Body of pancreas (tissue), 4 donors: ENCODE measurements at places on chromosomes 1 and 21. TPM values are rescaled to one million over a fixed set of nuclear protein-coding genes. Genes with fewer than 3 reads are reported as not detected.

- peak; percentile 48 for DNase-seq
These were observed 747 bp downstream of the STX6 start for GRCh38 chr1:181021811-181022434.

GRCh38 chr1:63027176-63027575 is 243.2 kb downstream of the ATG4C start:
- no peak for DNase-seq

- DNase-seq = no peak
These were observed 79.5 kb downstream of the SDCCAG8 start for GRCh38 chr1:243335292-243335691.

- DNase-seq = no peak
These were observed 162.6 kb upstream of the USP25 start for GRCh38 chr21:15567191-15567590.

DNA sequence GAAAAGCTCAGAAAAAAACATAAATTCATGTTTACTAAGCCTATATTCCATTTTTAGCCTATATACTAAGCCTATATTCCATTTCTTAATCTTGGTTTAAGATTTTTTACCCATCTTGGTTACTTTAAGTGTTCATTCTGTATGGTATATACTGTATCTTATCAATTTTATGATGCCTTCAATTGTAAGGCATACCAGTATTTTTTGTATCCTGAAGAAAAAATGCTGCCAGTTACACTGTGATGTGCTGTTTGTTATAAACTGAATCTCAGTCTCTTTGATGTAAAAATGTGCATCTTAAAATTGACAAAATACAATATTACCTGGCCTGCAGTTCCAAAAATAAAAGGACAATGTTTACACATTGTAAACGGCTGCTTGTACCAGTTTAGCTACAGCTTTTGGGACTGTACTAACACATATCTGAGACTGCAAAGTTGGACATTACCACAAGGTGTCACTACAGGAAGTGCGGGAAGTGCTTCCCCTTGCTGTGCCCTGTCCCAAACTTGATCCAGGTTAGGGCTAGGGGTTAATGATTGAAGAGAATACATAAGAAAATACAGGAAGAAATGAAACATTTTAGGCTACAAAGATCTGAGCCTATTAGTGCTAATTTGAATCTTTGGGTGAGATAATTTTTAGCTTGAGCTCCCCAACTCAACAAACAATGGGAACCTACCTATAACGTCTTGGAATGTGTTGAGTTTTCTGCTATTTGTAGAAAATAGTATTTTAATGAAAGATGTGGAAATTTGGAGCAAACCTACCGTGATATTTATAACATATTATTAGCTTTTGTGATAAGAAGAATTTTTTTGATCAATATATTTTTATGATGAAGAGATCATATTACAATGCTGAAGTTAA is 108.9 kb downstream of the LBR start:
- DNase-seq = peak; percentile 62

- no peak for DNase-seq
These were observed 283.6 kb upstream of the USP25 start for GRCh38 chr21:15446223-15446622.

GRCh38 chr1:184176058-184176457 is 124.5 kb downstream of the TSEN15 start:
- DNase-seq = no peak

- no peak for DNase-seq
These were observed 118.6 kb downstream of the NR5A2 start for GRCh38 chr1:200146100-200146499.

GRCh38 chr1:223792046-223792445 is 53.7 kb downstream of the TP53BP2 start:
- no peak for DNase-seq

- DNase-seq = no peak
These were observed 220.5 kb downstream of the TRABD2B start for GRCh38 chr1:47776667-47777131.

DNA sequence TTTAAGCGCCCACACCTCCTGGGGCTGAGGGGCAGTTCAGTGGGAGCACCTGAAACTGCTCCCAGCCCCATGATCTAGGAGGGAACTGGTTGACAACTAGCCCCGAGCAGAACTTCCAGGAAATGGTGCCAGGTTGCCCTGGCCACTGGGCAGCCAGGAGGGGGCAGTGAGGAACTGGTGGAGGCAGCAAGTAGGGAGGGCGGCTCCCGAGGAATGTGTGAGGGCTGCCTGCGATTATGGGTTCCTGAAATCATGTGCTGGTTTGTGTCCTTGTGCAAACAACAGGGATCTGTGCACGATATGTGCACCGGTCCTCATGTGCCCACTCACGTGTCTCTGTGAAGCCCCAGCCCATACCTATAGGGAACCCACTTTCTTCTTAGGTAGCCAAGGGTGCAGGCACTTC is 9.9 kb downstream of the GPR3 start:
- DNase-seq = peak; percentile 83

- DNase-seq = no peak
These were observed 40.7 kb downstream of the HHAT start for GRCh38 chr1:210369425-210369824.

- peak; percentile 53 for DNase-seq
These were observed 1.8 kb downstream of the AGPAT3 start for GRCh38 chr21:43866659-43867331.

- no peak for DNase-seq
These were observed 26.4 kb downstream of the SORT1 start for GRCh38 chr1:109371341-109371739.

DNA sequence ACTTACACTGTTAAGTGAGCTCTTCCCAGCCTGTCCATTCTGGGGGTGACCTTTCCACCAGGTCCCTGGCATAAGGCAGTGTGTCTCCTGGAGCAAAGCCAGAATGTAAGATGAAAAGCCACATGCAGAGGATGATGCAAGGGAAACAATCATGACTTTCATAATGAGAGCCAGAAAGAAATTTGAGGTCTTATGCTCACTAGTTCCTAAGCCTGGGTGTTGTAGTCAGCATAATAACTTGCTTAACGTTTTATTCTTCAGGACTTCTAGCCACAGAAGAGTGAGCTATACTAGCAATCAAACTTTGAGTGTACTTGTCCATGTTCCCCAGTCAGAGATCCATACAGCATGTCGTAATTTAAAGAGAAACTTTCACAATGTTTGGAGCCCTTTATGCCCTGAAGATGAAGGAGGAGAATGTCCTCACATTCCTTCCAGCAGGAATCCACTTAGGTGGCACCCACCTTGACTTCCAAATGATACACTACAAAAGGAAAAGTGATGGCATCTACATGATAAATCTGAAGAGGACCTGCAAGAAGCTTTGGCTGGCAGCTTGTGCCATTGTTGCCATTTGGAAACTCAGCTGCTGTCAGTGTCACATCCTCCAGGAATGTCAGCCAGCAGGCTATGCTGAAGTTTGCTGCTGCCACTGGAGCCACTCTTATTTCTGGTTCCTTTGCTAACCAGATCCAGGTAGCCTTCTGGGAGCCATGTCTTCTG is 60.5 kb upstream of the FOXD3 start:
- DNase-seq = no peak

GRCh38 chr1:92774407-92774806 is 10.5 kb downstream of the EVI5 start:
- DNase-seq = no peak

DNA sequence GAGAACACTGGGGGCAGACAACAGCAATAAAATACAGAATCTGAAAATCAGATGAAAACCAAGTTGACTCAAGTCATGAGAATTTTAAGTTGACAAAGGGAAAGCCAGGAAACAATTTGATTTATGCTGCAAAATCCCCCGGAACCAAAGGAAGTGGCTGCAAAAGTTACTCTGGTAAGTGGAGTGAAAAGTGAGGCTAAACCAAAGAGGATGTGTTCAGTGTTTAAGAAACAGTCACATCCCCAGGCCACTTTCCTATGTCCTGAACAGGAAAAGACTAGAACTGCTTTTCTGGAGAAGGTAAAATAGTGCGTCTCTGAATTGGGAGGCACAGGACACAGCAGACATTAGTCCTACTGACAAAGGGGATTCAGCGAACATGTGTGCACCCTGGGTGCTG is 5.9 kb downstream of the TARBP1 start:
- DNase-seq = no peak

- DNase-seq = no peak
These were observed 72.0 kb upstream of the CLDN14 start for GRCh38 chr21:36551731-36552433.

DNA sequence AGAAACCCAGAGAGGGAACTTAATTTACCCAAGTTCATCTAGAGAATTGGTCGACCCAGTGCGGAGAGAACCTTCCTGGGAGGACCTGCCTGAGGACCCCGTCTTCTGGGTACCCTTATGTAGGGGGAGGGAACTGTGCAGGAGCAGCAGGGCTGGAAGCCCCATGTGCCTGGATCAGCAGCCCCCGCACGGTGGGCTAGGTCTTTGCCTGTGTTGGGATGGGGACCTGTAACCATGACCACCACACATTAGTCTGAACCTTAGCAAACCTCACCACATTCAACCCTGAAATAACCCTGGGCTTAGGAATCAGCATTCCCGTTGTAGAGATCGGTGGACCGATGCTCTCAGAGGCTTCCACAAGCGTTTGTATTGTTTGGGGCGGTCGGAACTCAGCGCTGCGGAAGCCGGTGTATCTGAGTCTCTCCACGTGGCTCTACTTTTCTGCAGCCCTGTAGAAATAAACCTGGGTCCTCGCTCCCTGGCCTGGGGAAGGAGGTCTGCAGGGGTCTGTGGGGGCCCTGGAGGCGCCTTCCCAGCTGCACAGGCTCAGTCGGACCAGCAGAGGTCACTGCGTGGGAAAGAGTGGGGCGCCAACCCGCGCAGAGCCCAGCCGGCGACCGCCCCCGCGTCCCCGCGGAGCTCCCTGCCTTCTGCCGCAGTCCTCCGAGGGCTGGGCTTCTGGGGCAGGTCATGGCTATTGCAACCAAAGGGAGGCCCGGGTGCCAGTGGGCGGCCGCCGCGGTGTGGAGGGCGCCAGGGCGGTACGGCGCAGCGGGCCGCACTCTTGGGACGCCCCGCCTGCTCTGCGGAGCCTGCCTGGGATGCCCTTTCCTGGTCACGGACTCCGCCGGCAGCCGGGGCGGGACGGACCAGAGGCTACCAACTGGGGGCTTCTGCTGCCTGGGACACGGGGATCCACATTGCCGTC is 36.2 kb upstream of the KCNA10 start:
- DNase-seq = peak; percentile 57

DNA sequence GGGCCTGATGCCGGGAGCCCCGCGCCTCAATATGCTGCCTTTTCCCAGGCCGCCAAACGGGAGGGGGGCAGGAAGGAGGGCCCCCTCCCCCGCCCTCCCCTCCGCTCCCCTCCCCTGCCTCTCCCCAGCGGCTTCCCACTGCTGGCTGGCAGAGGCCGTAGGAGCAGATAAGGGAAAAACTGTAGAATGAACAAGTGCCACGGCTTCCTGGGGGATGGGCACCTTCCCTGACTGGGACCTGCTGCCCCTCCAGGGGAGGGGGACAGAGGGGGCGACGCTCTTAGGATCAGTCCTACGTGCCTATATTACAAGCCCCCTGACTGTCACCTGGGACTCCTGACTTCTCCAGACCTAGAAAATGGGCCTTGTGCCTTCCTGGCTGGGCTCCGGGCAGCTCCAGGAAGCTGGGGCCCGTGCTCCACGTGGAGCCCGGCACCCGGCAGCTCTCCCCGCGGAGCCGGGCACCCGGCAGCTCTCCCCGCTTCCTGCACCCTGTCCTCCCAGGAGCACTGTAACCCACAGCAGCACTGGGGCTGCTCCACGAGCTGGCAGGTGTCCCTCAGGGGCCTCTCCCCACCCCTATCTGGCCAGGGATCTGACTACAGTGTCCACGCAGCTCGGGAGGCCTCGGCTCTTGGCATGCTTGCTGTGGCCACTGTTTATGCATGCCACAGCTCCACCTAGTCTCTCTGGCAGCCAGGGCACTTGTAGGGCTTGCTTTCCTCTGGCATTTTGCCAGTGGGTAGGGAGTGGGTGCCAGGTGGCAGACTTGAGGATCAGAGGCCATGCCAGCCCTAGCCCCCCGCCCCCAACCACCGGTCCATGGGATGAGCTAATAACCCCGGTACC is 674 bp upstream of the HES5 start:
- peak; percentile 48 for DNase-seq

- no peak for DNase-seq
These were observed 68.2 kb downstream of the POFUT2 start for GRCh38 chr21:45219517-45219916.

DNA sequence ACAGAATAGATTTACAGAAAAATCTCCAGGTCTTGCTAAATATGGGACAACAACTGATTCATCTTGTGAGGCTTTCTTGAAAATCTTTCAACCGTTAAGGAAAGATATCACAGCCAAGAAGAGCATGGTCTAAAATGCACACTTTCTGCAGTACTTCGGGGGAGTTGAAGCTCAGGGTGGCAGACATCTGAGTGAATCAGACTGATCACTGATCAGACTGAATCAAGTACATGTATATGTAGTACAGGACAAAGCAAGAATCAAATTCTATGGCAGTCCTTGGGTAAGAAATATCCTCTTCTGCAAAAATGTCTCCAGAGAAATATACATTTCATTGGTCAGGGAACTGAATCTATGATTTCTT is 212.4 kb upstream of the SPAG17 start:
- DNase-seq = no peak

DNA sequence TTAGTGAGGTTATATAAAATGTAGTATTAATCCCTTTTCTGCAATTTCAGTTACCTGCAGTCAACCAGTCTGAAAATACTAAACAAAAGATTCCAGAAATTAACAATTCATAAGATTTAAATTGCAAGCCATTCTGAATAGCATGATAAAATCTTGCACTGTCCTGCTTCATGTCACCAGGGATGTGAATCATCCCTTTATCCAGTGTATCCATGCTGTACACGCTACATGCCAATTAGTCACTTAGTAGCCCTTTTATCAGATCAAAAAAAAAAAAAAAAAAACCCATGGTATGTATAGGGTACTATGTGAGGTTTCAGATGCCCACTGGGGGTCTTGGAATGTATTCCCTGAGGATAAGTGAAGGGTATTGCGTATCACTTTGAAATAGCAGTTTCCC is 191.3 kb upstream of the HP1BP3 start:
- DNase-seq = no peak

- DNase-seq = no peak
These were observed 75.7 kb downstream of the ZC3H11B start for GRCh38 chr1:219537223-219537631.

DNA sequence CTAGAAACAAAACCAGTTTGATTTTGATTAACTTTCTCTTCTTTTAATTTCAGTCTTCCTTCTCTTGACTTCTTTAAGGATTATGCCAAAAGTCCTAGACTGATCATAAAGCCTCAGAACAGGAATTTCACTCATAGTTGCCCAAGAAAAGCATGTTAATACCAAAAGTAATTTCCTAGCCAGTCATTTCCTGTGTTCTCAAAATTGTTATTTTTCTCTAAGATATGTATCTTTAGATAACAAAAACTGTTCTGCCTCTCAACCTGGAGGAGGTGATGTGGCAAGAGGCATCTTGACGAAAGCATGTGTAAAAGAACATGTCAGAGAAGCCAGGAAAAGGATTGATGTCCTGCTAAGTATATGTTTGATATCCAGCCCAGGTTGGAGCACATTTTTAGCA is 78.0 kb upstream of the IPO9 start:
- no peak for DNase-seq

The ESRRG gene
- 18.7 TPM for total RNA-seq

The PDE9A gene
- 7.9 TPM for total RNA-seq

The ADGRB2 gene
- 3.0 TPM for total RNA-seq

The ADCY10 gene
- total RNA-seq = not detected

The RHD gene
- not detected for total RNA-seq

The RBM8A gene
- total RNA-seq = 70.2 TPM

The ADAMTS1 gene
- 47.0 TPM for total RNA-seq

The OR2L13 gene
- total RNA-seq = not detected

The CFHR5 gene
- total RNA-seq = not detected

The RPE65 gene
- not detected for total RNA-seq

The RHBG gene
- total RNA-seq = not detected

The OLIG2 gene
- not detected for total RNA-seq

The LHX8 gene
- not detected for total RNA-seq

The KIF17 gene
- total RNA-seq = 1.8 TPM

The APOBEC4 gene
- total RNA-seq = not detected
